ENCODE measurements at places on chromosomes 4 and X. TPM values are rescaled to one million over a fixed set of nuclear protein-coding genes. Genes with fewer than 3 reads are reported as not detected.

The USP51 gene
- 0.75 TPM for total RNA-seq

The PHOX2B gene
- total RNA-seq, result not detected

The EFHC2 gene
- not detected for total RNA-seq

The SAGE1 gene
- not detected for total RNA-seq

Measured in endothelial cell of coronary artery (primary cell).